ENCODE measurements at places on chromosomes 5 and 9.

- DNase-seq = no peak
These were observed 282.6 kb downstream of the SMARCA2 start for GRCh38 chr9:2297771-2298170.

DNA sequence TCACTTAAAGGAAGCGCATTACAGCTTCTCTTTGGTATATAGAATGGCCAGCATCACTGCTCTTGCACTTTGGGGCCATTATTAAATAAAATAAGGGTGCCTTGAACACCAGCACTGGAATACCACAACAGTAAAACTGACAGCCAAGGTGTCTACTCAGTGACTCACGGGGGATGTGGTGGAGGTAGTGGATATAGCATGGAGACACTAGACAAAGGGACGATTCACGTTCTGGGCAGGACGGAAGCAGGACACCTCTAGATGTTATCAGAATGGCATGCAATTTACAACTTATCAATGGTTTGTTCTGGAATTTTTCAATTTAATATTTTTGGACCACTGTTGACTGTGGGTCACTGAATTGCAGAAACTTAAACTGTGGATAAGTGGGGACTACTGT is 32.9 kb upstream of the PDE8B start:
- DNase-seq = no peak

GRCh38 chr9:93129286-93129685 is 4.8 kb downstream of the NINJ1 start:
- DNase-seq = no peak

GRCh38 chr5:88827997-88828396 is 55.0 kb downstream of the MEF2C start:
- no peak for DNase-seq

DNA sequence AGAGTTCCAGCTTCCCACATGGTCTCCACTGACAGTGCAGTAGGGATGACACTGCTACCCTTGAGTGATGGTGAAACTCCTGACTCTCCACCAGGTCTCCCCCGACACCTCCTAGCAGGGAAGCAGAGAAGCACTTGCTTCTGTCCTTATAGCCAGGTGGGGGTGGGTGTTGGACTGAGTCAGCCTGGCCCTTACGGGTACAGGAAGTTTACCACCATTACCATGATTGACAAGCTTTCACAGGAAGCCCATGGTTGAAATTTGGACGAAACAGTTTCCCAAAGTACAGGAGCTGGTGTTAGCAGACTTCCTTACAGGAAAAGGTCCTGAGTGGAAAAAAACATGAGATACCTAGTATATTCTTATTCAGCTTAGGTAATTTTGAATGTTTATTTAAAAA is 3.1 kb upstream of the FBXL7 start:
- DNase-seq = no peak
